ENCODE measurements at places on chromosomes 3 and 15.

DNA sequence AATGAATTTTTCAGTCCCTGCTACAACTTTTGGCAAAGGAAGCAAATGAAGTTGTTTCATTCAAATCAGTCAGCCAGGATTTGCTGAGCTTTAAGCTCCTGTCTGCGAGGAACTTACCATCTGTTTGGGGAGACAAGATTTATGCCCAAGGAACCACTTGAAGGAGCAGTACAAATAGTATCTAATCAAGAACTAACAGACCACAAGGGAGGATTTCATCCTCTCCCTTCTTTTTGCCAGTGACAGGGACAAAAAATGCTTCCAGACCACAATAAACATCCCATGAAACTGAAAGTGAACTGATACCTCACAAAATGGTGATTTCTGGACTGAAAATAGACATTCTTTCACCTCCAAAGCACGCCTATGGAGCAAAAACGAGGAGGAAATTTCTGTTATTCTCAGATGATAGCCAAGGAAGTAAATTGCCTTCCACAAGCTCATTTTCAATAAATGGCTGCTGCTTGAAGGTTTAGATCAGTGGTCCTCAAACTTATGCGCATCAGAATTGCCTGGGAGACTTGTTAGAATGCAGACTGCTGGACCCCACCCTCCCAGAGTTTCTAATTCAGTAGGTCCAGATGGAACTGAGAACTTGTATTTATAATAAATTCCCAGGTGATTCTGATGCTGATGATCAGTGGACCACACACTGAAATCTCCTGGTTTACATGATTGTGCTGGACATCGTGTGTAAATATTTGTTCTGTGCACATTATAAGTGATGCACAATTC lies 202.4 kb upstream of the GADL1 start:
- DNase-seq = no peak

DNA sequence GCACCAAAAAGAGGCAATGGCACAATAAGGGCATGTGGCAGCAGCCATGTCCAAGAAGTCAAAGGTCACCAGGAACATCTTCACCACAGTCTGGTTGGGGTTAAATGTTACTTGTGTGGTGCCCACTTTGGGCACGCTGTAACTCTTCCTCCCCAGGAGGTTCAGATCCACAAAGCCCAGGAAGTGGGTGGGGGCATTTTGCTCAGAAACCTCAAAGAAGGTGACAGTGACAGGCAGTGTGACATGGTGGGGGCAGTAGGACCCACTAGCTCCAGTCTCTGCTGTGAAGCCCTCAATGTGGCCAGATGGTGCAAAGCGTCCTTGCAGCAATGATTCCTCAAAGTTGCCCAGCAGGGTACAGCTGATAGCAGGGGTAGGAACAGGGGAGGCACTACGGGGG lies 5.8 kb downstream of the ZNF80 start:
- no peak for DNase-seq

DNA sequence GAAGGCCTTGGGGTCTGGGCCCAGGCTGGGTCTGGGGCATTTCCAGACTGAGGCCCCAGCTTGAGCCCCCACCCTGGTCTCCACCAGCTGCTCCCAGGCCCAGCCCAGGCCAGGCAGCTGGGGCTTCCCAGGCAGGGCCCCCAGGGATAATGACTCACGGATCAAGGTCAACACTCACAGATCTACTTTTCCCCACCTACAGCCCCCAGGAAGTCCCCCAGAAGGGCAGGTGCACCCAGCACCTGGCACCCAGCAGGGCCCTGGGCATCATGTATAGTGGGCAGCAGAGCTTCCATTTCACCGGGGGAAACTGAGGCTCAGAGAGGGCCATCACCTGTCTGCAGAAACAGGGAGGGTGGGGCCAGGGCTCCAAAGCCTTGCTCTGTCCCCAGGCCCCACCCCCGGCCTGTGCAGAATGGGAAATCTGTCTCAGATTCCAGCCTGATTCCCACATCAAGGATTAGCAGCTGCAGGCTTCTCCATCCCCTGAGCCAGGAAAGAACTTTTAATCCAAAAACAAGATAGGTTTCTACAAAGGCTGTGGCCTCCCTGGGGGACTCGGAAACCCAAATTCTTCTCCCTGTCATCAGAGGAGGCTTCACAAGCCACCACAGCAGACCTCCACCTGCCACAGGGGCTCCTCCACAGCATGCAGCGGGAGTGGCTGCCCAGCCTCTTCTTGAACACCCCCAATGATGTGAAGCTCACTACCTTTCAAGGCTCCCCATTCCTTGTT lies 49.8 kb downstream of the IQSEC1 start:
- DNase-seq = no peak

- DNase-seq = no peak
Measured at GRCh38 chr3:178152031-178152806, 384.0 kb upstream of the KCNMB2 start.

DNA sequence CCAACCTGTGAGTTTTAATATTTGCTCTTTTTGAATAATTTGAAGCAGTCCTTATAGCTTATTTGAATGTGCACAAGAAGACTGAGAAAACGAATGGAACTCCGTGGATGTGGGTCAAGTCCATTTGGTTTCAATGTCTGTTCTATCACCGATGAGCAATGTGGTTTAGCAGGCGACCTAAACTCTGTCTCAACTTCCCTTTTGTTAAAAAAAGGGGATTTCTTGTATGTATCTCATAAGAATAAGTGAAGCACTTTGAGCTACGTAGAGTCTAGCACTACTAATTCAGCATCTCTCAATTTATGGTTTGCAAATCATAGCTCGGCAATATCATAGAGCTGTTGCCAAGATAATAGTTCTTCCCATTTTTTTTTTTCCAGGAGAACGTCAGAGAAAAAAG lies 4.6 kb upstream of the SKIL start:
- no peak for DNase-seq

- no peak for DNase-seq
Measured at GRCh38 chr15:90496791-90497190, 32.9 kb upstream of the CRTC3 start.

DNA sequence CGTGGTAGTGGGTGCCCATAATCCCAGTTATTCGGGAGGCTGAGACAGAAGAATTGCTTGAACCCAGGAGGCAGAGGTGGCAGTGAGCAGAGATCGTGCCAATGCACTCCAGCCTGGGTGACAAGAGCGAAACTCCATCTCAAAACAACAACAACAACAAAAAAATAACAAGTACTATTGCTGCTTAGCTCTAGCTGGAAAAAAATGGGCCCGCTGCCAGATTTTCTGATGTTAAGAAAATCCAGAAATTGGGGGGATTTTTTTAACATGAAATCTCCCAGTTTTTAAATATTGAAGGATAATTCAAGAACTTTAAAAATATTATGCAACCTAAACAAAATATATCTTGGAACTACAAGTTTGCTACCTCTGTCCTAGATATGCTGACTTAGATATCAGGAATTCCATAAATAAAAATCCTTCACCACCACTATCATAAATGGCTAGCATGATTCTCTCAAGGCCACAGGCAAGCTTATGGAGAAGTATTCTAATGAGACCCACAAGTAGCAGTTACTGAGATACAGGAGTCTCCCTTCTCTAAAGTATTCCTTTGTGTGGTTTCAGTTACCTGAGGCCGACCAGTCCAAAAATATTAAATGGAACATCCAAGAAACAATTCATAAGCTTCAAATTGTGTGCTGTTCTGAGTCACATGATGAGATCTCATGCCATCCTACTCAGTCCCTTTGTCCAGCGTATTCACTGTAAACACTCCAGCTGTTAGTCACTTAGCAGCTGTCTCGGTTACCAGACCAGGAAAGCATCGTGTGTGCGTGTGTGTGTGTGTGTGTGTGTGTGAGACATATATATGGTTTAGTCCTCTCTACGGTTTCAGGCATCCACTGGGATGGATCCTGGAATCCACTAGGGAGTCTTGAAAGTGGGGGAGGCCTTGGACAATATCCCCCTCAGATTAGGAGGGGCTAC lies 277.2 kb downstream of the TBL1XR1 start:
- peak; percentile 72 for DNase-seq

- no peak for DNase-seq
Measured at GRCh38 chr3:124246949-124247348, 255.0 kb upstream of the ROPN1 start.

GRCh38 chr3:196889844-196890708 lies 22.4 kb downstream of the SENP5 start:
- no peak for DNase-seq

DNA sequence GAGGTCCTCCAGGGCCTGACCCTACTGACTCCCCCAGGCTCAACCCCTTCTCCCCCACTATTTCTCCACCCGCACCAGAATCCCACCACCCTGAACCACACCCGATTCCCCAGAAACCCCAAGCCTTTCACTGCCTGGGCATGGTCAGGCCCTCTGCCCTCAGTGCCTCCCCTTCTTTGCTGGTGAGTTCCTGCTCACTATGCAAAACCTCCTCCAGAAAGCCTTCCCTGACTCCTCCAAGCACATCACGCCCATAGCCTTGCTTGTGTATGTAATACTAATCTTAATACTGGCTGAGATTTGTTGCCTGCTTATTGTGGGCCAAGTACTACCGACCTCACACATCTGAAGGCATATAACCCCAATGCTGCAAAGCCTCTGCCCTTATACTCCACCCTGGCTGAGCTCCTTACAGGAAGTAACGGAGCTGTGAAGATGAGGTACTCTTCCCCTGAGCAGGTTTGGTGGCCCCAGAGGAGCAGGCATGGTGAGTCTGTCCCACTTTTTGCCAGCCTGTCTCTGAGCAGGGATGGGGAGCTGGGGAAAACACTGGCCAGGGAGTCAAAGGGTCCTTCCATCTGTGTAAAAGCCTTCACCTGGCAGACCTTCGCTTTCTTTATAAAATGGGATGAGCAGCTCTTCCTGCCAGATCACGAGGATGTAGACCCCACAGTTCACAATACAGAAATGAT lies 9.5 kb downstream of the RAB6B start:
- no peak for DNase-seq

GRCh38 chr3:184167786-184168185 lies 6.9 kb upstream of the AP2M1 start:
- no peak for DNase-seq

GRCh38 chr3:194761384-194761783 lies 75.7 kb downstream of the FAM43A start:
- DNase-seq = peak; percentile 91

DNA sequence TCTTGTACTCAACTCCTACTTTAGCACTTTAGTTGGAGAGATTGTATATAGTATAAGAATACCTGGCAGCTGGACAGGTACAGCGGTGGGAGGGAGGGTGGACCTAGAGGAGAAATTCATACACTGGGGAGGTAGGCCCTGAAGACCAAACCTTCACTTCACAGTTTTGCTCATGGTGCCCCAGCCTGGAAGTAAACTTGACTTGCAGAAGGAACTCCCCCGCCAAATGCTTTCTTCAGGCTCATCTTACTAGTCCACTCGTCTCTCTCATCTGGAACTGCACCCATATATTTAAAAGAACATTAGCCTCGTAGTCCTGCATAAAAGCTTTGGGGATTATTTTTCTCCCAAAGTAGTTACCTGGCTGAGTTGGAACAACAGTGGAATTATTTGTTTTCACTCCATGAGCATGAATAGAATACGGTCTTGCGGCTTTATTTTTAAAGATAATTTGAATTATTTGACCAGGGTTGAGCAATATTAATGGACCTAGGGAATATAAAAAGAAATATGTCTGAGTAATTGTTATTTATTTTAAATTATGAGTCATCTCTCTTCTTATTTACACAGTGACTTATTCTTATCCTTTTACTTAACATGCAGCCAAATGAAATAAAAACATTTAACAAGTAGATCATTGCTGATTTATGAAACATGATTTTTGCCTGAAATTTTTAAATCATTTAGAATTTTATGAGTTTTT lies 25.5 kb upstream of the CP start:
- DNase-seq = no peak

DNA sequence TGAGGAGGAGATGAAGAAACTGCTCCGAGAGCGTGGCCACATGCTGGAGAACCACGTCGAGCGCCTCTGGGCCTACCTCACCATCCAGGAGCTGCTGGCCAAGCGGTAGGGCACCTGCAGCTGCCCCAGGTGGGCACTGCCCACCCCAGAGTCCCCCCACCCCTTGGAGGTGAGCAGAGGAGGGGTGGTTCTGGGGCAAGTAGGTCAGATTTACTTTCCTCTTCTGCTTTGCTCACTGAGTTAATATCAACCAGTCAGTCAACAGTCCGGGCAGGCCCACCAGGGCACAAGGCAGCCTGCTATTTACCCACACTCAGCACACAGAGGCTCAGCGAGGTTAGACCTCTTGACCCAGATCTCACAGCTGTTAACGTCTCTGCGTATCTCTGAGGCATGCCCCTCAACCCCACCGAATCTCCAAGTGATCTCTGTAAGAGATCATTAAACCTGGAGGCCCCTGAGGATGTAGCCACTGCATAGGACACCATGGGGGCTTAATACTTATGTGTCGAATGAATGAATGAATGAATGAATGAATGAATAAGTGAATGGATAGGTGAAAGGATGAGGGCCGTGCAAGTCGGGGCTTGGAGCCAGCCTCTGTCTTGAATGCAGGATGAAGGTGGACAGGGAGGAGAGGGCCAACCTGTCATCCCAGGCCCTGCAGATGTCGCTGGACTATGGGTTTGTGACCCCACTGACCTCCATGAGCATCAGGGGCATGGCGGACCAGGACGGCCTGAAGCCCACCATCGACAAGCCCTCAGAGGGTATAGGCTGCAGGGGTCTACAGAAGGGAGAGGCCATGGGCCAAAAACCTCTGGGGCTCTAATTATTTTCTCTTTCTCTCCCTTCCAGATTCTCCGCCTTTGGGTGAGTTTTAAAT lies 8.0 kb upstream of the ITIH3 start:
- no peak for DNase-seq

DNA sequence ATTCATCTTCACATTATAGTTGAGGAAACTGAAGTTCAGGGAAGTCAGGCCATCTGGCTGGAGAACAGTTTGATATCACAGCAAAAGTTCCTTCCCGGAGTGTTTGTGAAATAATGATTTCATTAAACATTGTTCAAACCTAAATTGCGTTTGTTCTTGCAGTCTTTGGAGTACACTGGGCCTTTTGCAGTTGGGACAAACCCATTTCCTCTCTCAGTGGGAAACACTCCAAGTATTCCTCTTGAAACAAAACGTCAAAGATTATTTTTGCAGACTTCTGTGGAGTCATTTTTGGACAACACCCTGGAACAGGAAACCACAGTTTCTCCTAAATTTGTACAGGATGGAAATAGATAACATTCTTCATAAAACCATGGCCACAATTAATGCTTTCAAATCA lies 287.5 kb downstream of the PTPRG start:
- no peak for DNase-seq

GRCh38 chr3:72604328-72604727 lies 243.9 kb downstream of the SHQ1 start:
- no peak for DNase-seq

- DNase-seq = no peak
Measured at GRCh38 chr15:82681371-82681770, 28.3 kb downstream of the AP3B2 start.

Measured in kidney (tissue), 22 donors.